ENCODE measurements at places on chromosomes 13 and 19.

GRCh38 chr19:37342753-37343152 lies 28.1 kb upstream of the ZNF527 start:
- no peak for DNase-seq

- no peak for DNase-seq
Observed at GRCh38 chr13:93388701-93389100, 162.1 kb downstream of the GPC6 start.

- DNase-seq = no peak
Observed at GRCh38 chr13:39417131-39417530, 185.9 kb downstream of the LHFPL6 start.

- DNase-seq = no peak
Observed at GRCh38 chr13:103965506-103966243, 899.5 kb upstream of the SLC10A2 start.

- DNase-seq = no peak
Observed at GRCh38 chr13:84609716-84610115, 727.4 kb upstream of the SLITRK1 start.

All from thyroid gland (tissue), 4 donors.